Germinal center (tissue), 1 donor: ENCODE measurements at places on chromosomes 4 and X.
A peak's percentile ranks its signal among the peaks of the same experiment; 100 is the strongest.

DNA sequence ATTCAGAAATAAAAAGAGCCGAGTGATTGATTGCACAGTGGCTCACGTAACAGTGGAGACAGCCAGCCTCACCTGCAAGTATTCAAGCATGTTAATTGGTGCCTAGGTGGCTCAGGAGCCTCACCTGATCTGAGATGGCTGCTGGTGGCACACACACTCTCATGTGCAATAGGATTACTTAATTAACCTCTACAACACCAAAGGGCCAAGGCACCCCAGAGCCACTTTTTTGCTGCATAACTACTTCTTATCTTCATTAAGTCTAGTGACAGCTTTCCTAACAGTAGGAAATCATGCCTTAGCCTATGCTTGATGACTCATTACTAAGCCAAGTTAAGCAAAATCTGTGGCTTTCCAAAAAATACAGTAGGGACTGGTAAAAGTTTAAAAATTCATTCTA is 117.3 kb upstream of the NOCT start:
- no peak for DNase-seq

GRCh38 chr4:27685091-27685490 is 824.5 kb downstream of the STIM2 start:
- no peak for DNase-seq

- no peak for DNase-seq
Observed at GRCh38 chrX:8413279-8413678, 51.4 kb upstream of the VCX3B start.

GRCh38 chr4:81960961-81961360 is 412.8 kb downstream of the HNRNPD start:
- DNase-seq, result no peak

DNA sequence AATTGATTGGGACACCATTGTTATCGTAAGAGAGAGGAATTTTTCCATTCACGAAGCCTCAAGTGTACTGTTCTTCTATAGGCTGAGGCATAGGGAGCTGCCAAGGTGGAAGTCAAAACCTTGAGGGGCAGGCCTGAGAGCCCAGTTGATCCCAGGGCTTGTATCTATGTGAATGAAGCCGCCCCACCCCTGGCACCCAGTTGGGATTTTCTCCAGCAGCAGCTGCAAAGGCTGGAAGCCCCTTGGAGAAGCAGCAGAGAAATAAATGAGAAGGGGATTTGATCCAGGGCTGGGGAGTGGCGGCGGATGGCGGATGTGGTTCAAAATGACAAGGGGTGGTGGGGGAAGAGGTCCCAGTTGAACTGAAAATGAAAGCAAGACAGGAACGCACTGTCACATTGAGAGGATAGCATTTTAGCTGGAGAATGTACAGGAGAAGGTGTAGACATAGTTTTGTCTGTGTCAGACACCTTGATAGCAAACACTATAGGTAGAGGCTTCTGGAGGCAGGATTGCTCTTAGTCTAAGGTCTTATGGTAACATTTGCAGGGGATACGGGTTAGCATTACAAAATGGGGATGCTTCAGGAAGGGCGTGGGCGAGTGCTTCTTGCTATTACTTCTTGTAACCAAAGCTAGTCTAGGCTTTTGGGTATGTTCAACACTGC is 32.6 kb downstream of the DOCK11 start:
- DNase-seq, result peak; percentile 14

DNA sequence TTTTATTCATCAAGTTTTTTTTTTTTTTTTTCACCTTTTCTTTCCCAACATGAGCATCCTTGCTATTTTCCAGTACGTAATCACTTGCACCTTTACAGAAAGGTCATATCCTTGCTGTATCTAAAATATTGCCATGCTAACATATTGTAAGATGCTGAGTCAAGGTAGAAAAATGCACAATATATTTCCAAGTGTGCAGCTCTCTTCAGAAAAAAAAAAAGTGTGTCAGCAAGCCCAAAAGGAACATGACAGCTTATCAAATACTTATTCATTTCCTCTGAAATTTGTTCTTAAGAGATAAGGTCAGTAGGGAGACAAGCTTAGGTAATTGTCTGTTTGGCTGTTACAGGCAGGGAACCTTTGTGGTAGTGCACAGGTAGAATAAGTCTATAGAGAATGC is 27.0 kb downstream of the SH2D1A start:
- no peak for DNase-seq

GRCh38 chrX:107818900-107819521 is 6.7 kb upstream of the MID2 start:
- no peak for DNase-seq
